ENCODE measurements at places on chromosomes 1 and 21.

DNA sequence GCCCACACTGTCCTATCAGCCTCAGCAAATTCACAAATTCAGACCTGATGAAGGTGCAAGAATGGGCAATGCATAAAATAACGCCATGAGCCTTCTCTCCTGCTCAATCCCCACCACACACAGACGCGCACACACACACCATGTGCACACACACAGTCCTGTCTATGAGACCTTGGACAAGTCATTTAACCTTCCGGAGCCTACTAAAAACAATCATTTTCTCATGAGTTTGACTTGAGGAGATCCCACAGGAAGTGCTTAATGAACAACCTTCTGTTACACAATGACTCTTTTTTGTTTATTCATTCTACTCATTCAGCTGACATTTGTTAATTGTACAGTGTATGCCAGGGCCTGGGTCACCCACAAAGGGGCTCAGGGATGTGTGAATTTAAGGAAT is 125.4 kb downstream of the EDEM3 start:
- DNase-seq: no peak

DNA sequence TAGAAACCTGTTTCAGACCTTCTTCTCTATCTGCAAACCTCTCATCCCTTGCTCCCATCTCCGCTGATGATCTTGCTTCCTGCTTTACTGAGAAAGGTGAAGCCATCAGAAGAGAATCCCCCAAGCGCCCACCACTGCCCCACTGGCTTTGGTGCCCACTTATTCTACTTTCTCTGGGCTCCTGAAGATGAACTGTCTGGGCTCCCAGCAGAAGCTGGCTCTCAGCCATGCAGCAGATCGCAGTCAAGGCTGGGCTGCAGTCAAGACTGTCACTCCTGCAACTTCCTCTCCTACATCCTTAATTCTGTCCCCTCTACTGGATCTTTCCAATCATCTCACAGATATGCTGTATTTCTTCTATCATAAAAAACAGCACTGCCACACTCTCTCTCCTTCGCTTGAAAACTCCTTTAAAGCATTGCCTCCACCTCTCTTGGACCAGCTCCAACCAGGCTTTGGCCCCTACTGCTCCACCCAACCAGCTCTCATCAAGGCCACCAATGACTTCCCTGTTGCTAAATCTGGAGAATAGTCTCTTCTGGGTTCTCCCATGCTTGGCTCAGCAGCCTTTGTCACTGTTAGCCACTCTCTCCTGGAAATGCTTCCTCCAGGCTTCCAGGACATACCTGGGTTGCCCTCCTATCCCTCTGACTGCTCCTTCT is 25.8 kb downstream of the TRIM62 start:
- no peak for DNase-seq

GRCh38 chr1:237890822-237891221 is at the start of gene ZP4:
Gene ZP4, minus strand, starts transcription at chr1:237890922. Its CDS starts 287 bp downstream, at chr1:237890635.
- no peak for DNase-seq

GRCh38 chr21:15992171-15992570 is 262.4 kb downstream of the USP25 start:
- DNase-seq: no peak

DNA sequence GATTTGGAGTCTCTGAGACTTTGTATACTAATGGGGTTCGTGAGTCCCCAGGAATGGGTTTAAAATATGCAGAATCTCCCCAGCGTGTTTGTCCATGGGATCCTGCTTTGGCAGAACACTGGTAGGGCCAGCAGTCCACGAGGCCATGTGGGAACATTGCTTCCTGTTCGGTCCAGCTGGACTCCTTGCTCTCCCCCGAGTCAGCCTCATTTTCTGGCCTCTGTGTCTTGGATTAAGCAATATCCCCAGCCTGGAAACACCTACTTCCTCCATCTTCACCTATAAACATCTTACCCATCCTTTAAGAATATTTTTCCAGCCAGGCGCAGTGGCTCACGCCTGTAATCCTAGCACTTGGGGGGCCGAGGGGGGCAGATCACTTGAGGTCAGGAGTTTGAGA is 142.4 kb downstream of the NAV1 start:
- DNase-seq: no peak

DNA sequence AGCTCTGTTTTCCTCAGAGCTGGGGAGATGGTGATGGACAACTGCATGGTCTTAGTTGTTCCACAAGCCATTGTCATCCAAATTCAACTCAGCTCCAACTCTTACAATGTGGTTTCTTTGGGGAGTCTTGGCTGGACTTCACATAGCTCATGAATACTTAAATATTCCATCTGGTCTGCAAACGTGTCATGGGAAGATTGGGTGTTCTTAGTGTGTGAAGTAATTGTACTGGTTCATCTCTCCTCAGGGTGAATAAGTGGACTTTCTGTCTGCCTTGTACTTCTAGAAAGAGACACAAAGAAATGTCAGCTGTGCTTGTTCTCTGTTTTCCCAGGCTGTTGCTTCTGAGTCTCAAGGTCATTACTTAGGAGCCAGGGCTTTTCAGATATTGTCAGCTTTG is 106.6 kb downstream of the VPS13D start:
- no peak for DNase-seq

DNA sequence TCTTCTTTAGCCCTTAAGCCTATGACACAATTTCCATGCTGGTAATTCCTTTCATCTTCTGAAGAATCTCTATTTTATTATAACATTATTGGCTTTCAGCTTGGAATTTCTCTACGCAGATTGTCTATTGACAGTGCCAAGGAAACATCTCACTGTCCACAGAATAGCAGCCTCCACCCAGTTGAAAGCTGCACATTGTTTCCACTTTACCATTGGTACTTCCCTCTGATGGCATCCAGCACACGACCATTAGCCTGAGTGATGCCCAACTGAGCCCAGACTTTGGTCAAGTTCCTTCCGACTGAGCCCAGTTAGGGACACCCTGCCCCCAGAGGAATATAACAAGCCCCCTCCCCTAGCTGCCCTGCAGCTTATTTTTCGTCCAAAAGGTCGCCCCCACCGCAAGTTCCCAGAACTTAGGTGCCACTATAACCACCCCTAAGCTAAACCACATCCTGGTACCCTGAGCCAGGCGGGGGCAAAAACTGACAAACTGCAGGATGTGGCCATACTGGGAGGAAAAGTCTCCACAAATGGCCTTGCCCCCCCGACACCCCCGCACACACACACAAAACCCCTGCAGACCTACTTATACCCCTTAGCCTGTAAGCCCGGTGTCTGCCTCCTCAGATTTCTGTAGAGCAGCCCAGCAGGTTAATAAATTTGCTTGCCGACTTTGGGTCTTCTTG is 13.2 kb downstream of the GBP5 start:
- peak; percentile 53 for DNase-seq

- DNase-seq: no peak
Observed at GRCh38 chr1:229478852-229479251, 29.3 kb downstream of the NUP133 start.

- no peak for DNase-seq
Observed at GRCh38 chr1:172410027-172410426, 10.5 kb upstream of the C1orf105 start.

GRCh38 chr1:226424221-226425003 is 16.5 kb upstream of the PARP1 start:
- peak; percentile 32 for DNase-seq

DNA sequence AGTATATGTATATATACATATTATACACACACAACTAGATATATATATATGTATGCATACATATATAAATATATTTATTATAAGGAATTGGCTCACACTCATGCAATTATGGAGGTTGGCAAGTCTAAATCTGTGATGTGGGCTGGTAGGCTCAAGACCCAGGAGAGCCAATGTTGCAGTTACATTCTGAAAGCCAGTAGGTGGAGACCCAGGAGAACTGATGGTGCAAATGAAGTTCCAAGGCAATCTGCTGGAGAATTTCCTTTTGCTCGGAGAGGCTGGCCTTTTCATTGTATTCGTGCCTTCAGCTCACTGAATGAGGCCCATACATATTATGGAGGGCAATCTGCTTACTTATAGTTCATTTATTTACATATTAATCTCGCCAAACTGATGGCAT is 9.4 kb downstream of the IVL start:
- DNase-seq: no peak

- DNase-seq: no peak
Observed at GRCh38 chr1:178294654-178295053, 200.8 kb downstream of the RASAL2 start.

DNA sequence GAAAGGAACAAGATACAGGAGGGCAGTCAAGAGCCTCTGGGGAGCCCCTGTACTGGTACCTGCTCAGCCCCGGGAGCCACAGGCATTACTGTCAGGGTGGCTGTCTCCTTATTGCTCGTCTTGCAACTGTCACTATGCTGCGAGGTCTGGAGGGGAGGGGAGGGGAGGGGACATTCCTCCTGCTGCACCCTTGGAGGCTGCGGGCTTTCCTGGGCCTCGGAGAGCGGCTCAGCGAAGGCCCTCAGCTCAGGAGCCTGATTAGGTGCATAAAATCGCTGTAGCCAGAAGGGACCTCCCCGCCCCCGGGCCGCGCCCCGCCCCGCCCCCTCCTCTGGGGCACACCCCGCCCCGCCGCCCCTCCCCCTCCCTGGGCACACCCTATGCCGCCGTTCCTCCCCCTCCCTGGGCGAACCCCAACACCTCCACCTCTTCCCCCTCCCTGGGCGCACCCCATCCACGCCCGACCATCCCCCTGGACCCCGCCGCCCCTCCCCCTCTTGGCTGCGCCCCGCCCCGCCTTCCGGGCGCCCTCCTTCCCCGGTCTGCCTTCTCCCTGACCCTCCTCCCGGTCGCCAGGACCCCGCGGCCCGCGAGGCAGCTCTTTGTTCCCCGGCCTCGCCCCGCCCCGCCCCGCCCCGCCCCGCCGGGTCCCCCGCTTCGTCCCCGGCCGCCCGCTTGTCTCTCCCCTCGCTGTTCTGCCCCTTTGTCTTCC is 35.5 kb downstream of the CACHD1 start:
- peak; percentile 28 for DNase-seq

DNA sequence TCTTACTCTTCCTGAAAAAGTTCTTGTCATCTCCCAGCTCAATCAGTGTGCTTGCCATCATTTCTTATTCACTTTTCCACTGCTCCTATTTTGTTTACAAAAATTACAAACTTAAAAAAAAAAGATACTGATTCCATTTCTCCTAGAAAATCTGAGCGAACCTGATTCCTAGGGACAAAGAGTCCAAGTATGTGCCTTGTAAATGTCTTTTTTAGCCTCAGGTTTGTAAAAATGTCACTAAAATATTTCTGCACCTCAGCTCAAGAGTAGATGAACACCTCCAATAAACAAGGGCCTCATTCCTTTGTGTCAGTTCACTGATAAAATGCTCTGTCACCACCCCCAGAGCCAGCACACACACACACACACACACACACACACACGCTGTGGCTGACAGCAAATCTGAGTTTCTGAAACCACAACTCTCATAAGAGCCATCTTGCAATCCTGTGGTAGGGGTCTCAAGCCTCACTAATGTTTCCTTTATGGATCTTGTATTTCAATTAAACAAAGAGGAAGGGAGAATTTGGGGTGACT is 299.2 kb downstream of the PBX1 start:
- DNase-seq: no peak

GRCh38 chr1:76125473-76126219 is 51.1 kb downstream of the ST6GALNAC3 start:
- no peak for DNase-seq

DNA sequence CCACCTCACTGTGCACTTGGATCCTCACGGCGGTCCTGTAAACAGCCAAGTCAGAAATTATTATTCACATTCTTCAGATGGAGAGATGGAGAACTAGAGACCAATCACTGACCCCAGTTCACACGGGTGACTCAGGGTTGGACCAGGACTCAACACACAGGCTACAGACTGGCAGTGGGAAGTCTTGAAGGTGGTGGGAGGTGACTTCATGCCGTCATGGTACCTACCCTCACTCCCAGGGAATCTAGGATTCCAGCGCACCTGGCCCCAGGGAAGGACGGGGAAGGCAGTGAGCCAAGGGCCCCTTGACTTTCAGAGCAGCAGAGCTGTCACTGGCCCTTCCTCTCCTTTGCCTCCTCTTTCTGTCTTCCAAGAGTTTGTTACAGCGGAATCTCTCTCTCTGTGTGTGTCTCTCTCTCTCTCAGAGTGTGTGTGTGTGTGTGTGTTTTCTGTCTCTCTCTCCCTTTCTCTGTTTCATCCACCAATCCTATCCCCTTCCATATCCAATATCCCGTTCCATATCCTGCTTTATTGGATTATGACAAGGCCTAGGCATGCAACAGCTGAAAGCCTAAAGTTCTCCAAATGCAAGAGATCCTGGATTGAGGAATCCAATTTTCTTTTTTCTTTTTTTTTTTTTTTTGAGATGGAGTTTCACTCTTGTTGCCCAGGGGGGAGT is 11.7 kb downstream of the OPTC start:
- no peak for DNase-seq

DNA sequence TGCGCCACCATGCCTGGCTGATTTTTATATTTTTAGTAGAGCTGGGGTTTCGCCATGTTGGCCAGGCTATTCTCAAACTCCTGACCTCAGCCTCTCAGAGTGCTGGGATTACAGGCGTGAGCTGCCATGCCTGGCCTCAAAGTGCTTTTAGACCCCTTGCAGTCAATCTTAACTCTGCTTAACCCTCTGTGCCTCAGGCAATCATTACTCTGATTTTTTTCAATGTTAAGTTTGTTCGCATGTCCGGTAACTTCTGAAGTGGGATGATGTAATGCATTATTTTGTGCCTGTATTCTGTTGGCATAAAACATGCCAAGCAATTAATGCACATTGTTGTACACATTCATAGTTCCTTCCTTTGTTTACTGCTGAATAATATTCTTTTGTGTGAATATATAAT is 18.6 kb downstream of the SMG7 start:
- no peak for DNase-seq

- DNase-seq: no peak
Observed at GRCh38 chr1:229325401-229325800, 17.4 kb downstream of the CCSAP start.

DNA sequence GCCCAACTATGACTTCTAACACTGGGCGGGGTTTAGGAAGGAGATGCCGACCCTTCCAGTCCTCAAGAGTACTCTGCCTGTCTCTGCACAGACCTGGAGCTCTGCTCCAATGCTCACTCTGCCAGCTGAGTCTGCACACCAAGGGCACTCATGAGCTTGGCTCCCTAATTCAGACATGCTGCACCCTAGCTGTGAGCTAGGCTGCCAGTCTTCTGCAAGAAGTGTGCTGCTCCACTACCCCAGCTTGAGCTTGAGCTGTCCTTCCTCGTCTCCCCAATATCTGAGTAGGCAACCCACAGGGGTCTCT is 13.2 kb downstream of the TP53BP2 start:
- no peak for DNase-seq

DNA sequence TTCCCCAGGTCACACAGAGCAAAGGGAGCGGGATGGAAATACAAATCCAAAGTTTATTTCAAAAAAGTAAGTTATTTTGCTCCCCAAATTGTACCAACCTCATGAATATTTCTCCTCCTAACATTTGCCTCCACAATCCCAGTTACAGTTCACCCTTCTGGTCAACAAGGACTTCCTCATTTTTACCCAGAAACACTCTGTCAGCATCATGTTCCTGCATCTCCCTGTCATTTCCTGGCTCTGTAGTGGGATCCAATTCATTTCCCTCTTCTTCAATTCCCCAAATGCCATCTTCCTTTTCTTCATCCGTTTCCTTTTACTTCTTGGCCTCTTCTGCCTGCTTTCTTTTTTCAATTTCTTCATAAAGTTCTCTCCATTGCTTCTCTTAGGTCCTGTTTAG is 32.0 kb upstream of the EPS15 start:
- DNase-seq: no peak

Data from CD4-positive, alpha-beta T cell treated with Interleukin-15 for 4 hours (primary cell).